Hepatocyte (in vitro differentiated cells): ENCODE measurements at places on chromosomes 11 and 22. TPM values are rescaled to one million over a fixed set of nuclear protein-coding genes. Genes with fewer than 3 reads are reported as not detected.

GRCh38 chr22:44147008-44147645, 33.6 kb upstream of the PARVG start:
- no peak for DNase-seq

DNA sequence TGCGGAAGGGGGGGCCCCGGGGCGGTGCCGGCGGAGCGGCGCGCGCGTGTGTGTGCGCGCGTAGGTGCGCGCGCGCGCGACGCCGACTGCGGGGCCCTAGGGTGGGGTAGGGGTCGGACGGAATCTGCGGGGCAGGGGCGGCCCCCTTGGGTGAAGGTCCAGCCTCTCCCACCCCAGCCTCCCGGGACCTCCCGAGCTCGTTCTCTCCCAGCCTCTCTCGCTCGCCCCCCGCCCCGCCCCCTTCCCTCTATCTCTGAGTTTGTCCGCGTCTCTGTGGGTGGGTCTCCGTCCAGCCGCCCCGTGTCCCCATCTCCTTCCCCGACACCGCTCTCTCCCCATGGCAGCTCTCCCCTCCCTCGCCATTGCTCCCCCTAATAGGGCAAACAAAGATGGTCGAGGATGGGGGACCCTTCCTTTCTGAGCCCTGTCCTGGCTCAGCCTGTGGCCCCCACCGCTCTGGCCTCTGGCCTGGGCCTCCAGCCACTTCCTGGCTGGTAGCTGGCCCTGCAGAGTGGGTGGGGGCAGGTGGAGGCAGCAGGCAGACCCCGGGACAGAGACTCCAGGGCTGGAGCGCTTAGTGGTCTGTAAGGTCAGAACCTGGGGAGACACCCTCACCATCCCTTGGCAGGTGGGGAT, 33.0 kb upstream of the PRR5 start:
- no peak for DNase-seq

DNA sequence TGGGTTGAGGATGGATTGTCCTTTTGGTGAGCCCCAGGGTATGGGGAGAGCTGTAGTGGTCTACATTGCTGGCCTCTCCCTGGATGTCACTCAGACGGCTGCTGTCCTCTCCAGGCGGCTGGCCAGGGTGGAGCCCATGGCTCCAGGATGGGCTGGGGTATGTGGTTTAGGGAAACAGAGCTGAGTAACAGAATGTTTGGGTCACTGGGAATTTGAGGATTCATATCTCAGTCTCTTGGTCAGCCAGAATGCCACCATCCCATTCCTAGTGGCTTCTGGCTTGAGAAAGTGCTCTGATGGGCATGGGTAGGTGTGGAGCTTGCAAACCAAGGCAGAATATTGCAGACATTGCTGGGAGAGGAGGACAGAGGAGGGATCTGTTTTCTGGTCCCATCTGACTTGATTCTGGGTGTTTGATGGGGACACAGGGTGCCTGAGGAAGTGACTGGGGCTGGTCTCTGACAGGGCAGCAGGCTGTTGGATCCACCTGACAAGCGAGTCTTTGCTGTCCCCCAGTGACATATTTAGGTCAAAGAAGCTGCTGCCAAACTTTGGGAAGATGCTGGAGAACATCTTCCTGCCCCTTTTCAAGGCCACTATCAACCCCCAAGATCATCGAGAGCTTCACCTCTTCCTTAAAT, 41.4 kb downstream of the AMPD3 start:
- DNase-seq = no peak

DNA sequence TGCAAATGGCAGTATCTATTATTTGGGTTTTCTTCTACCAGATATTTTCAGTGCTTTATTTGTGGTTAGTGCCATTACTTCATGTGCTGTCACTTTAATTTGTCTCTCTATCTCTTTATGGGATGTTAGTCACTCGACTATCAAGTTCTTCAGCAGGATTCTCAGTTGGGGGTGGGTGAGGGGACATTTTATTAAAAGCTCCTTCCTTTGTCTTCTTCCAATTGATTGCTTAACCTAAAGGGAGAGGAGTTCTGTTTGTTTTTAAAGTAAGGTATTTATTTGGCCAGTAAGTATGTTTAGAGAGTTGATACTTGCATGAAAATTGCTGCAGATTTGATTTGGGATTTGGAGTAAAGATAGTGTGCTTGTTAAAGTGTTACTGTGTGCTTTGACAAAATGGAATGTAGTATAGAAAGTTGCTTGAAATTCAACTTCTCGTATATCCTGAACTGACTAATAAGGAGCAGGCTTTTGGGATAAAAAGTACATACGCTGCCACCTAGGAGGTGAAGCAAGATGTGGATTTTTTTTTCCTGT, 10.3 kb downstream of the YAP1 start:
- no peak for DNase-seq

GRCh38 chr11:76783294-76783895, at the start of gene TSKU:
Gene TSKU, plus strand, starts transcription at chr11:76783356. Its CDS starts 12,261 bp downstream, at chr11:76795617.
- DNase-seq = no peak

DNA sequence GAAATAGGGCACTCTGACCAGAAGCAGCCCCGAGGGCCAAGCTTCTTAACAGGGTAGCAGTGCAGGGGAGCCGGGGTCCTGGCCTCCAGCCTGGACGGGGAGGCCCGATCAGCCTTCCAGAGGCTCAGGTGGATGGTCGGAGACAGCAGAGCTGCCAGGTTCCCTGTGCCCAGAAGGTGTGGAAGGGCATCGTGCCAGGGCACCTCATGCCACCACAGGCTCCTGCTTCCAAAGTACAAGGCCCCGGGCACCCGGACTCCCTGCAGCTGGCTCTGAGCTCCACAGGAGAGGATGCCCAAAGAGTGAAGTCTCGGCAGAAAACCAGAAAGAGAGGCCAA, 14.3 kb downstream of the EHD1 start:
- DNase-seq = no peak

GRCh38 chr11:75598264-75598663, 36.2 kb downstream of the SERPINH1 start:
- no peak for DNase-seq

GRCh38 chr22:37193629-37194191, 5.7 kb upstream of the C1QTNF6 start:
- DNase-seq = no peak

- DNase-seq = peak; percentile 62
Observed at GRCh38 chr11:120239713-120240640, at the start of gene POU2F3. Gene POU2F3, plus strand, starts transcription at chr11:120240140. Its CDS starts 204 bp downstream, at chr11:120240344.

DNA sequence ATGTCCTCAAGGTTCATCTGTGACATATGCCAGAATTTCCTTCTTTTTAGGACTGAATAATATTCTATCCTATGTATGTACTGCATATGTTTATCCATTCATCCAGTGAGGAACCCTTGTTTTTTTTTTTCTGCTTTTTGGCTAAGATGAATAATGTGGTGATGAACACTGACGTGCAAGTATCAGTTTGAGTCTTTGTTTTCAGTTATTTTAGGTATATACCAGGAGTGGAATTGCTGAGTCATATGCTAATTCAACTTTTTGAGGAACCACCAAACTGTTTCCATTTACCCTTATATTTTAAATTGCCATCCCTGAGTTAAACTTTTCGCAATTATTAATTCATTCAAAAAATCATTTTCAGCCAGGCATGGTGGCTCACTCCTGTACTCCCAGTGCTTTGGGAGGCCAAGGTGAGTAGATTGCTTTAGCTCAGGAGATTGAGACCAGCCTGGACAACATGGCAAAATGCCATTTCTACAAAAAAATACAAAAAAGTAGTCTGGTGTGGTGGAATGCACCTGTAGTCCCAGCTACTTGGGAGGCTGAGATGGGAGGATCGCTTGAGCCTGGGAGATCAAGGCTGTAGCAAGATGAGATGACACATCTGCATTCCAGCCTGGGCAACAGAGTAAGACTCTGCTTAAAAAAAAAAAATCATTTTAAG, 64.2 kb downstream of the MICAL2 start:
- no peak for DNase-seq

- DNase-seq = no peak
Observed at GRCh38 chr11:121581607-121582006, 128.8 kb upstream of the SORL1-AS1 start.

DNA sequence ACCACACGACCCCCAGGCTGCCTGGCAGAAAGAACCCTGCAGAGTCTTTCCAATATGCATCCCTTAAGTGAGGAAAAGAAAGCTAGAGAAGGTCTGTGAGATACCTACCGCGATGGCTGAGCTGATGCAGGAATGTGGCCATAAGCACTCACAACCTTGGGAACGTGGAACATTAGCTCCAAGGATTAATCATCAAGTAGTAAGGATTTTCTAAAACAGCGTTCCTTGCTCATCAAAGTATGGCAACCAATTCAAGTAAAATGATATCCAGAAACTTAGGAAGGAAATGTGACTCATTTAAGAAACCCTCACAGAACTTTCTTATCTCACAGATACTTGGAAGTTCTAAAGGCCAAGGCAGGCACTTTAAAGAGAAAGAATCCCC, 12.8 kb downstream of the PACSIN2 start:
- no peak for DNase-seq

- DNase-seq = no peak
Observed at GRCh38 chr11:86592047-86592591, 80.3 kb downstream of the ME3 start.

DNA sequence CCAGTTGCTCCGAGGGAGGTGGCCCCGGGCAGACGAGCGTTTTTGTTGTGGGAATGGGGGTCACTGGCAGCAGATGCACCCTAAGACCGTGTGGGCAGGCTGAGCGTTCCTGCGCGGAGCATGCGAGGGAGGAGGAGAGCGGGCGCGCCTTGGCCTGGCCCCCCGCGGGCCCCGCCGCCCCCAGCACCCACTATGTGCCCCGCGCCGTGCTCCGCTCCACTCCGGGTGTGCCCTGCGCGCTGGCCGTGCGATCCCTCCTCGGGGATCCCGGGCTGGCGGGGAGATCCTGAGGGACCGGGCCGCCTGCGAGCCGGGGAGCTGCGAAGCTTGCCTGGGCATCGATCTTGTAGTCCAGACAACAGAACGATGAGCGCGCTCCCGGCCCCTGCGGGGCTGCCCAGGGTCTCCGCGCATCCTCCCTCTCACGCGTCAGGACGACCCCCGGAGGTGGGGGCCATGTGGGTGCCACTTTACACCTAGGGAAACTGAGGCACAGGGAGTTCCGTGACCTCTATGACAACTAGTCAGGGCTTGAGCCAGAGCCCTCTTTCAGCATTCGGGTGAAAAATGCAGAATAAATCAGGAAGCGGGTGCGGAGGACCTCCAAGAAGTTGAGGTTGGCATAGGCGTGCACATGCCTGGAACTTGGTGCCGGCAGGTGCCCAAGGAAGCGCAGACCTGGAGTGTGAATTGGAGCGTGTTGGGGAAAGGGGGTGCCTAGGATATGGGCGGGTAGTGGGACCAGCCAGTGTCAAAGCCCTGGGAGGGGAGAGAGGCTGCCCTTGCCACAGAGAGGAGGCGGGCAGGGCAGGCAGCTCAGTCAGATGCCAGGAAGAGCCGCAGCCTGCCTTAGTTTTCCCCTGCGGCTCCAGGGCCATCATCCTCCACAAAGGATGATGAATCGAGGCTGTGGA, 1.3 kb upstream of the KMT5B start:
- no peak for DNase-seq

DNA sequence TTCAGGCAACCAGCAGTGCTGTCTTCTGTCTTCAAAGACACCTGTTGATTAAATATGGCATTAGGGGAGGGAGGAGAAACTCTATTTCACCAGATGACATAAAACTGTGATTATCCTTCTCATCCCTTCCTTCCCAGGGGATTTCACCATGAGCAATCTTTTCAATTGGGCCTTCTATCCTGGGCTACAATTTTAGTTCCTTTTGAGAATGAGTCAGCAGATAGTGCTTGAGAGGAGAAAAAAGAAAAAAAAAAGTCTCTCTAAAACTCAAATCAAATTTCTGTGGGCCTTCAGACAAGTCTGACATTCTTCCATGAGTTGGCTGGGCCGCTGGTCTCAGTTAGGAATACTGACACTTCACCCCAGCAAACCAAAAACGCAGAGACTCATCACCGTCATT, 7.2 kb downstream of the FLI1 start:
- DNase-seq = no peak

GRCh38 chr11:104968856-104969776, 742 bp upstream of the CASP4 start:
- peak; percentile 11 for DNase-seq

DNA sequence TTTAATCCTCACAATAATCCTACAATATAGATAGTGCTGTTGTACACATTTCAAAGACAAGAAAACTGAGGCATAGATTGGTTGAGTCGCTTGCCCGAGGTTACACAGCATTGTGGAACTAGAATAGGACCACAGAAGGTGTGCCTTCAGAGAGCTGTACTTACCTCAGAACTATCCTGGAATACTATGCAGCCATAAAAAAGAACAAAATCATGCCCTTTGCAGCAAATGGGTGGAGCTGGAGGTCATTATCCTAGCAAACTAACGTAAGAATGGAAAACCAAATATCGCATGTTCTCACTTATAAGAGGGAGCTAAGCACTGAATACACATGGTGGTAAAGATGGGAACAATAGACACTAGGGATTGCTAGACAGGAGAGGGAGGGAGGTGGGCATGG, 15.7 kb upstream of the NAV2 start:
- no peak for DNase-seq

GRCh38 chr11:99773646-99774045, 752.9 kb downstream of the CNTN5 start:
- DNase-seq = peak; percentile 19

DNA sequence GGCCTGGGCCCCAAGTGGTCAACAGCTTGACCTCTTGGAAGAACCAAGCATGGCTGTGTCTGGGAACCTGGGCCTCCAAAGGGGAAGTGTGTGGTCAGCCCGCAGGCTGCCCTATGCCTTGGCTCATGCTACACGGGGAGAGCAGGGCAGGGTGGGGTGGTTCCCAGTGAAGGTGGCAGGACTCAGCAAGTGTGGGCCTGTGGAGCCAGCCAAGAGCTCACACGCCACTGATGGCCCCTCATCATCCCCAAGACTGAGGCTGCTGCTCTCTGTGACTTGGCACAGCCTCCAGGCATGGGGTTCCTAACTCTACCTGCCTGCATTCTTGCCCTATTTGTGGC, 15.9 kb upstream of the DGCR8 start:
- no peak for DNase-seq

- DNase-seq = no peak
Observed at GRCh38 chr11:110991661-110992355, 253.7 kb upstream of the POU2AF2 start.

- no peak for DNase-seq
Observed at GRCh38 chr22:20580179-20580578, 72.8 kb downstream of the MED15 start.

DNA sequence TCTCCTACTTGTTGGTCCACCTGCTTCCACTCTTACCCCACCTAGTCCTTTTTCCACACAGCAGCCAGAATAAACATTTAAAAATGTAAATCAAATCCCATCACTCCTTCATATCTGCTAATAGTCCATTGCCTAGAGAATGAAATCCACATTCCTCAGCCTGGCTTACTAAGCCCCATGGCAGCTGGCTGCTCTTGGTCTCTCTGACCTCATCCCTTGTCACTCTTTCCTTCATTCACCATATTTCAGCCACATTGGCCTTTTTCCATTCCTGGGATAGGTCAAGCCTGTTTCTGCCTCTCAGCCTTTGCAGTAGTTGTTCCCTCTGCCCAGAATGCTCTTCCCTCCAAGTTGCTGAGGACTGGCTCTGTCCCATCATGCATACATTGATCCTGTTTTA, 512.8 kb downstream of the INSC start:
- DNase-seq = no peak

Gene FGF4
- total RNA-seq = not detected in 2 replicates

Gene C11orf52
- 8.7 and 14.8 TPM in 2 replicates for total RNA-seq

Gene OR52H1
- total RNA-seq = 0.28 TPM in 1 of 2 replicates, not detected in the other

Gene SLCO2B1
- total RNA-seq = 52.2 and 79.2 TPM in 2 replicates

Gene KMT5B
- 36.0 TPM in 2 replicates for total RNA-seq

Gene FGF3
- total RNA-seq = not detected in 2 replicates

Gene CNGA4
- 0.17 and 0.52 TPM in 2 replicates for total RNA-seq

Gene SSH3
- 27.7 and 29.7 TPM in 2 replicates for total RNA-seq

Gene APOA1
- total RNA-seq = 4,253 and 4,361 TPM in 2 replicates

Gene OMP
- total RNA-seq = not detected in 2 replicates

Gene RAG2
- not detected in 2 replicates for total RNA-seq

Gene PVALB
- not detected in 2 replicates for total RNA-seq
